Colonic mucosa (tissue), 4 donors: ENCODE measurements at places on chromosomes 2 and 18. TPM values are rescaled to one million over a fixed set of nuclear protein-coding genes. Genes with fewer than 3 reads are reported as not detected.

DNA sequence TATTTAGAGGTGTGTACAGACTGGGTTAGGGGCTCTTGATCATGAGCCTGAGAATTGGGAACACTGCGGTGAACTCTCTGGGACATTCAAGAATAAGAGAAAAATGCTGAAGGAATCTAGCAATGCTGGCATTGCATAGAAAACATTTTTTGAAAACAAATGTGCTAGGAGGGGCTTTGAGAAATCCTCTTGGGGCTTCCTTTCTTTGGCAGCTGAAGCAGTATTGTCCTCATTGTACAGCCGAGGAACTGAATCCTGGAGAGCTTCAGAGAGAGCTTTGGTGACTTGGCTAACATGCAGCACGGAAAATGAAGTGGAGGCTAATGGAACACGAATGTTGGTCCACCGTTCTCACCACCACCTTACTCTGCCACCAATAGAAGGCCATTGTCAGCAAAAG lies 107.3 kb upstream of the EFEMP1 start:
- no peaks in the 10 kb centered on the region for H3K27me3 ChIP-seq
- no peak for DNase-seq
- H3K36me3 ChIP-seq: no peaks in the 10 kb centered on the region
- no peak overlapping the region for H3K27ac ChIP-seq
- no peak overlapping the region for H3K4me3 ChIP-seq

GRCh38 chr18:53241161-53241560 lies 901.2 kb downstream of the DCC start:
- no peak for DNase-seq
- no peaks in the 10 kb centered on the region for H3K4me1 ChIP-seq
- H3K36me3 ChIP-seq: no peaks in the 10 kb centered on the region
- H3K4me3 ChIP-seq: no peak overlapping the region
- H3K27me3 ChIP-seq: no peaks in the 10 kb centered on the region
- no peak overlapping the region for H3K27ac ChIP-seq

GRCh38 chr2:149743842-149744448 lies 156.4 kb upstream of the MMADHC start:
- H3K4me1 ChIP-seq: no peaks in the 10 kb centered on the region
- H3K36me3 ChIP-seq: no peaks in the 10 kb centered on the region
- no peaks in the 10 kb centered on the region for H3K27me3 ChIP-seq
- no peak overlapping the region for H3K27ac ChIP-seq
- no peak for DNase-seq

DNA sequence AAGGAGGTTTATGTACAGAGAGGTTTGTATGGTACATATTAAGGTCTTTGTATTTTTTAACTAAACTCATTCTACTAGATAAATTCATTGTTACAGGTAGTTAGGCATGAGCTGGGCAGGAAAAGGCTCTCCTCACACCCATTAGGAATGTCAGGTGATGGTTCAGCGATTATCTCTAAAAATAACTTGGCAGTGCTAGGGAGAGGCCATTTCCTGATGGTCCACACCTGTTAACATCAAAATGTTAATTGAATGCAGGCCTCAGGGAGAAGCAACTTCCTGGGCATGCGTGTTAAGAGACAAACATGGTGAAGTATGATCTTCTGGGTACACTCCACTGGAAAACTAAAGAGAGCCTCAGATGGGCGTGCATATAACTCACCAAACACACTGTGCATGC lies 73.6 kb downstream of the ARL6IP6 start:
- DNase-seq: no peak
- no peaks in the 10 kb centered on the region for H3K27me3 ChIP-seq
- H3K4me3 ChIP-seq: no peak overlapping the region
- H3K36me3 ChIP-seq: no peaks in the 10 kb centered on the region

DNA sequence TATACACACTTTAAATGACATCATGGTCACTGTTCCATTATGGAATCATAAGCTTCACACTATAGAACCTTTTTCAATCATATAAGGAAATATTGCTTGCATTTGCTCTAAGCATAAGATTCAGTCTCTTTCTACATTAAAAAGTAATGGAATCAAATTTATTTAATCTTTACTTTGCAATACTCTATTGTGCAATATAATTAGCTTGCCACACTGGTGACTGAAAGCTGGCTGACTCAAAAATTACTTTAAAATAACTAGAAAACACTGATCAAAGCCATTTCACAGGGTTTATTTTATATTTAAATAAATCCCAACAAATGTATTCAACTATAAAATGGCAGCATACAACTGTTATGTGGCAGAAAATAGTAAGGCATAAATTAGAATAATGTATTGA lies 13.2 kb upstream of the ORC2 start:
- no peak for DNase-seq
- no peaks in the 10 kb centered on the region for H3K4me1 ChIP-seq
- no peaks in the 10 kb centered on the region for H3K27me3 ChIP-seq
- no peaks in the 10 kb centered on the region for H3K36me3 ChIP-seq

GRCh38 chr2:234450431-234451124 lies 46.3 kb downstream of the ARL4C start:
- H3K36me3 ChIP-seq: no peaks in the 10 kb centered on the region
- no peak for DNase-seq
- no peak overlapping the region for H3K27ac ChIP-seq
- no peaks in the 10 kb centered on the region for H3K27me3 ChIP-seq

DNA sequence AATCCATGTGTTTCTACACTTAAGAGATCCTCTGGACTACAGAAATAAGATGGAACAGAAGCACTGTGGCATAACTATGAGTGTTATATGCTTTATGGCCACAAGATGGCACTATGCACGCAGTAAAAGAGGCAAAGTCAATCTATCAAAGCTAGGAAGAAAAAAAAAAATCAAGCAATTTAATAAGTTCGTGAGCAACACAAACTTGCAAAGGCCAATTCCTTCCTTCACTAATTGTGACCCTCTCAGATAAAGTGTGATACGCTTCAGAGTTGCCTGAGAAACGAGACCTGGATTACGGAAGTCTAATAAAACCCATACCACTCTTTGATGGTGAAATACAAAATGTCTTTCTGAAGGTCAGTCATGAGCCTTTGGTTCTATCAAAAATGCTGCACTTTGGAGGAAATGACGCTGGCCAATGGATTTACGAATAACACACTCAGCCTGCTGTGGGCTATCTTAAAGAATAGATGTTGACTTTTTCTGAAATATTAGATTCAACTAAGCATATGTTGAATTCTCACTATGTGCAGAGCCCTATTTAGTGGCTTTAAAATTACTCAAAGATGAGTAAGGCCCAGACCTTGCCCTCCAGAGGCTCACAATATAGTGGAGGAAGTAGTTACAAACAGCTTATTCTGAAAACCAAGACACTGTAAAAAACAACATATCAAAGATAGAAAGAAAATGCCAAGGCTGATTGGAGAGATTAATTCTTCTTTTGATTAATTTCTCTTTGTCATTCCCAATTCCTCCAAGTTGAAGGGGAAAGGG lies 35.5 kb upstream of the TTR start:
- H3K4me1 ChIP-seq: no peaks in the 10 kb centered on the region
- H3K4me3 ChIP-seq: no peak overlapping the region
- peak; percentile 56 for DNase-seq

- no peaks in the 10 kb centered on the region for H3K36me3 ChIP-seq
- H3K4me3 ChIP-seq: no peak overlapping the region
- no peaks in the 10 kb centered on the region for H3K4me1 ChIP-seq
- DNase-seq: no peak
- H3K27ac ChIP-seq: no peak overlapping the region
Measured at GRCh38 chr18:48153613-48154481, 223.4 kb upstream of the SMAD2 start.

VSNL1 gene
- 7.4 TPM for total RNA-seq

UGP2 gene
- 314 TPM for total RNA-seq

GPR45 gene
- total RNA-seq: not detected

CACNB4 gene
- 0.44 TPM for total RNA-seq

CROCC2 gene
- total RNA-seq: 0.05 TPM

TRABD2A gene
- 158 TPM for total RNA-seq

SERPINB10 gene
- total RNA-seq: not detected
